ENCODE measurements at places on chromosomes 1 and 21.

DNA sequence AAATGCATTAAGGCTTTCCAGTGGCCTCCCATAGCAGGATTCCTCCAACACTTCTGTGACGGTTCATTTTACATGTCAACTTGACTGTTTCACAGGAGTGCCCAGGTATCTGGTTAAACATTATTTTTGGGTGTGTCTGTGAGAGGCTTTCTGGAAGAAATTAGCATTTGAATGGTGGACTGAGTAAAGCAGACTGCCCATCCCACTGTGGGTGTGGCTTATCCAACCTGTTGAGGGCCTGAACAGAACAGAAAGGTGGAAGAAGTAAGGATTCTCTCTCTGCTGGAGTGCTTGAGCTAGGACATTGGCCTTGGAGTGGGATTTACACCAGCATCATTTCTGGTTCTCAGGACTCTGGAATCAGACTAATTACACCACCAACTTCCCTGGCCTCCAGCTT is 85.6 kb downstream of the RGS7 start:
- no peak overlapping the region for H3K4me3 ChIP-seq
- H3K4me1 ChIP-seq: no peaks in the 10 kb centered on the region
- no peak overlapping the region for H3K27ac ChIP-seq
- DNase-seq: no peak
- H3K27me3 ChIP-seq: no peaks in the 10 kb centered on the region

DNA sequence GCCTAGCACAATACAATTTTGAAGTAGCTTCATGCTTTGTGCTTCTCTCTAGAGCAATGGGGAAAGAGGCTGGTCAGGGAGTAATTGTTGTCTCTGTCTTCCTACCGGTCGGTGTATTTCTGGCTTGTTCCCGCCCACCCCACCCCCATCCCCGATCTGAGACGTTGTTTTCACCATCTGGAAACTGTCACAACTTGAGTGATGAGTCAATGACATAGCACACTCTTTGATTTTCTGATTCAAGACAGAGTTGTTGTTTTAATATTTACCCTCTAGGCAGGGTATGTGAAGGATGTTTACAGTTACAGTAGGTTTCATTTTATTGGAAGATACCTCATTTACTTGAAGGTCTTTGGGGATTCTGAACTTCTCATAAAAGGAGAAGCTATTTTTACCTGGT is 7.0 kb downstream of the IL12RB2 start:
- H3K27me3 ChIP-seq: no peaks in the 10 kb centered on the region
- H3K4me3 ChIP-seq: peak overlapping the region; percentile 100
- H3K27ac ChIP-seq: peak overlapping the region; percentile 97
- peaks cover 60% of the 10 kb centered on the region for H3K36me3 ChIP-seq
- peaks cover 6% of the 10 kb centered on the region for H3K4me1 ChIP-seq

- peaks cover 2% of the 10 kb centered on the region for H3K4me1 ChIP-seq
- peaks cover 4% of the 10 kb centered on the region for H3K27me3 ChIP-seq
- H3K36me3 ChIP-seq: no peaks in the 10 kb centered on the region
- no peak overlapping the region for H3K27ac ChIP-seq
Observed at GRCh38 chr1:231327617-231328016, 10.0 kb downstream of the EXOC8 start.

DNA sequence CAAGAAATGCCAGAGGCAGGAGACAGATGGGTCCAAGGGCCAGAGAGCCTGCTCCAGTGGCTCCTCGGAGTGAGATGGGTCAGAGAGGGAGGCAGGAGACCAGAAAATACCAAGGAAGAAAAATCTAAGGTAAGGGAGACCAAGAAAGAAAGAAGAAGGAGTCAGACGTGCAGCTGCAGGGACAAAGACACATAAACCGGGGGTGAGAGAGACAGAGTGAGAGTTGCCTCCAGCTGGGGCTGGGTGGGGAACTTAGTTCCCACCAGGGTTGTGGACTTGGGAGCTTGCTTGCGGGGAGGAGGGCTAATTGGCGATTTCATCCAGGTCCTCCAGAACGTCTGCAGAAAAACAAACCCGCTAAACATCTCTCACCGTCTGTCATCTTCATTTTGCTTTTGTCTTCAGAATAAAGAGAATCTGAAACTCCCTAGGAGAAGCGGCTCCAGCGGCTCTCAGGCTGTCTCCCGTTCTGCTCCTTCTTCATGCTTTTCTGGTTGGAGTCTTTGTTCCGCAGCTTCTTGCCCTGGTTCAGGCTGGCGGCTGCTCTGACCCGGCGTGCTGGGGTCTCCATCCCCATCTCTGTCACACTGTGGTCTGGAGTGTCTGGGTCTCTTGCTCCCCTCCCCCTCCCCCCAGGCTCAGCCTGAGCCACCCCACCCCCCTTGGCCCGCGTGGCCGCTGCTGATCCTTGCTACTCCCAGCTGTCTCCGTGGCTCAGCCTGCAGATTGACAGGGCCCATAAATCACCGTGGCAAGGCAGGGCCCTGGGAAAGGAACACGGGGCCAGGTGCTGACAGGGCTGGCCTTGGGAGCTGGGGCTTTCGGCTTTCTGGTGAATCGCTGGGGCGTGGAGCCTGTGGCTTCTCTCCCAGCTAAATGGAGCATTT is 66.6 kb downstream of the UBIAD1 start:
- H3K4me3 ChIP-seq: no peak overlapping the region
- no peaks in the 10 kb centered on the region for H3K4me1 ChIP-seq
- no peak overlapping the region for H3K27ac ChIP-seq
- DNase-seq: no peak
- H3K27me3 ChIP-seq: peaks cover 37% of the 10 kb centered on the region

GRCh38 chr21:45016406-45017038 is 57.9 kb upstream of the ADARB1 start:
- H3K36me3 ChIP-seq: no peaks in the 10 kb centered on the region
- DNase-seq: no peak
- no peak overlapping the region for H3K4me3 ChIP-seq
- H3K4me1 ChIP-seq: no peaks in the 10 kb centered on the region
- H3K27ac ChIP-seq: no peak overlapping the region

DNA sequence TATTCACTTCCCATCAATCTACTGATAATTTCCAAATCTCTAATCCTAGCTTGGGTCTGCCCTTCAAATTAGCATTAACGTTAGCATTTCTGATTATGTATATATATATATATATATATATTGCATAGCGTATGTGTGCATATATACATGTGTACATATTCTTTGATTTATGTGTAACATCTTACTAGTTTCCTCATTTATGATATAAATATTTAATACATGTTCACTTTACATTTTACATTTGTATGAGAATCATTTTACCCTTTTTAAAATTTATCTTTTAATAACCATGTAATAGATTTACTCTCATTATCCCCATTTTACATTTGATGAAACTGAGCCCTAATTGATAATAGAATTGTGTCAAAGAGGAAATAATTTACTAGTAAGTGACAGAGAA is 164.7 kb downstream of the ZNF648 start:
- no peaks in the 10 kb centered on the region for H3K27me3 ChIP-seq
- no peak overlapping the region for H3K27ac ChIP-seq
- no peaks in the 10 kb centered on the region for H3K36me3 ChIP-seq
- DNase-seq: no peak
- no peak overlapping the region for H3K4me3 ChIP-seq
- no peaks in the 10 kb centered on the region for H3K4me1 ChIP-seq

DNA sequence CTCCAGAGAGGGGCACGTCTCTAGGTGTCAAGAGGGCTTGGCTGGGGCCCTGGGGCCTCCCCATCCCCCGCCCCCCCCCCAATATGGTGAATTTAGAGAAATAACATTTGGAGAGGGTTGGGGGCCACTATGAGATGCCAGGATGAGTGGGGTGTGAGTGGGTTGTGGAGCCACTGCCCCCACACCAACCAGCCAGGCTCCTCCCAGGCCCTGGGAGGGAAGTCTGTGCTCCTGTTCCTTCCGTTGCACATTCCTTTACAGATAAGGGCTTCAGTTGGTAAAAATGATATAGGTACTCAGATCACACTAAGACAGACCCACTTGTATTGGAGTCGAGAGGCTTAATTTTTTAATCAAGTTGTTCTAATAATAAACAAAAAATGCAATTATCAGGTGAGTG is 585 bp upstream of the PLEKHA6 start:
- H3K36me3 ChIP-seq: no peaks in the 10 kb centered on the region
- peaks cover 26% of the 10 kb centered on the region for H3K27me3 ChIP-seq
- H3K27ac ChIP-seq: no peak overlapping the region
- no peak overlapping the region for H3K4me3 ChIP-seq
- no peak for DNase-seq
- H3K4me1 ChIP-seq: peaks cover 30% of the 10 kb centered on the region

DNA sequence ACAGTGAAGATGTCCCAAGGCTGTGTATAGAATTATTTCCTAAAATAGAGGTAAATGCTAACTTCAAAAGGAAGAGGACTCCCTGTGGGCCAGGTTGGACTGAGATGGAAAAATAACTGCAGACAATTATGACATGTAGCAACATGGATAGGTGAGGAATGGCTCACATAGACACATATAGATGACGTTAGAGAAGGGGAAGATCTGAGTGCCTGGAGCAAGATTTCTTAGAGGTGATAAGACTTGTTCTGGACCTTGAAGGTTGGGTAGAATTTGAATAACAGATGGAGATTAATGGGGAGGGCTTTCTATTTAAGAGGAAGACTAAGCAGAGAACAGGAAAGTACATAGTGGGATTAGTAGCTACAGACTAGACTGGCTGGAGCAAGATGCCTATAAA is 76.9 kb downstream of the C1orf21 start:
- no peaks in the 10 kb centered on the region for H3K36me3 ChIP-seq
- no peaks in the 10 kb centered on the region for H3K4me1 ChIP-seq
- H3K27me3 ChIP-seq: peaks cover 4% of the 10 kb centered on the region
- H3K4me3 ChIP-seq: no peak overlapping the region
